ENCODE measurements at places on chromosomes 7 and 10. TPM values are rescaled to one million over a fixed set of nuclear protein-coding genes. Genes with fewer than 3 reads are reported as not detected.

The C10orf90 gene
- total RNA-seq, result not detected

The PTPRE gene
- 30.3 TPM for total RNA-seq

The LRRC17 gene
- 0.28 TPM for total RNA-seq

The UPK3B gene
- 1.4 TPM for total RNA-seq

The HTR5A gene
- total RNA-seq, result not detected

The ZNF467 gene
- 3.6 TPM for total RNA-seq

The GPRIN2 gene
- 7.8 TPM for total RNA-seq

The NFE2L3 gene
- total RNA-seq, result 35.0 TPM

The SLC13A1 gene
- total RNA-seq, result not detected

The HOXA1 gene
- 0.07 TPM for total RNA-seq

The ANKRD2 gene
- 0.43 TPM for total RNA-seq

The ST8SIA6 gene
- 0.85 TPM for total RNA-seq

The ACTL6B gene
- total RNA-seq, result not detected

The SORCS1 gene
- not detected for total RNA-seq

The GATA3 gene
- total RNA-seq, result 0.34 TPM

The SLC26A3 gene
- total RNA-seq, result 0.14 TPM

The NUDT13 gene
- total RNA-seq, result 1.3 TPM

The FBXL13 gene
- 0.34 TPM for total RNA-seq

The UBE2H gene
- total RNA-seq, result 149 TPM

The WIPF3 gene
- 0.21 TPM for total RNA-seq

The UNCX gene
- not detected for total RNA-seq

The AKR1C4 gene
- total RNA-seq, result not detected

The SFRP4 gene
- not detected for total RNA-seq
